Body of pancreas (tissue), 4 donors: ENCODE measurements at places on chromosomes 5 and 9. TPM values are rescaled to one million over a fixed set of nuclear protein-coding genes. Genes with fewer than 3 reads are reported as not detected.
A peak's percentile ranks its signal among the peaks of the same experiment; 100 is the strongest.

- DNase-seq, result no peak
Measured at GRCh38 chr5:3191585-3191984, 404.0 kb upstream of the IRX1 start.

GRCh38 chr9:6199596-6199995 lies 16.0 kb upstream of the IL33 start:
- DNase-seq, result no peak

DNA sequence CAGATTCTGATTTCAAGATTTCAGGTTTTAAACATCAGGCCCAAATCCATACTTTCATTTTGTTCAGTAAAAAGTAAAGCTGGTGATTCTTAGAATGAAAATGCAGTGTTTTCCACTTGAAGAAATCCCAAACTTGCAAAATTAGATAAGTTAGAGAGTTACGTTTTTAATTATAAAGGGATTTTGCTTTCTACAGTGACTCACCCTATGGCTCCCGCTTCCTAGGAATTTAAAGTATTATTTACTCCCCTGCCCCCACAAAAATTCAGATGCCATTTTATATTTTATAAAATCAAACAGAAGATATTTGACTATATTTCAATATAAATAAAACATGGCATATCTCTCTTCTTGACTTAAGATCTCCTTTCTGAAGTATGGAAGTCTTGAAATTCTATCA lies 402.9 kb downstream of the ZSWIM6 start:
- no peak for DNase-seq

DNA sequence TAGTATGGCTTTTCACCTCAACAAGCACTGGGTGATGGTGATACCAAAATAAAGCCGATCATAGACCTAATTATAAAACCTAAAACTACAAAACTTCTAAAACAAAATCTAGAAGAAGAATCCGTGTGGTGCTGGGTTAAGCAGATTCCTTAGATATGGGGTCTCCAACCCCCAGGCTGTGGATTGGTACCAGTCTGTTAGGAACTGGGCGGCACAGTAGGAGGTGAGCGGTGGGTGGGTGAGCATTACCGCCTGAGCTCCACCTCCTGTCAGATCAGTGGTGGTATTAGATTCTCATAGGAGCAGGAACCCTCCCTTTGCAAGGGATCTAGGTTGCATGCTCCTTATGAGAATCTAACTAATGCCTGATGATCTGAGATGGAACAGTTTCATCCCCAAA lies 33.2 kb downstream of the MRPS27 start:
- DNase-seq, result no peak

DNA sequence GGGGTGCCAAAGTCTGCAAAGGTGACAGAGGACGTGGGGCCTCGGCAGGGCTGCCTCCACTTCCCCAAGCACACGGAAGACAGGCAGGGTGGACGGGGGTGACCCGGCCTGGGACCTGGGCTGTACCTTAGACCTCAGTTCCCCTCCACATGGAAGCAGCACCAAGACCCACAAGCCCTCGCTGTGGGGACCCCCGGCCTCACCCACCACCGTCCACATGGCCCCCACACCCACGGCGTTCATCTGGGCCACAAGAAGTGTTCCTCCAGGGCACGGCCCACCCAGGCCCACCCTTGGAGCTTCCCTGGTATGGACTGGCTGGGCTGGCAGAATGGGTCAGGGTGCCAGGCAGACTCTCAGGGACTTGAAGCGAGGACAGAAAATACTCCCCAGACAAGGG lies 45.8 kb upstream of the NKD2 start:
- no peak for DNase-seq

GRCh38 chr5:127418974-127419682 lies 98.3 kb upstream of the PRRC1 start:
- no peak for DNase-seq

- no peak for DNase-seq
Measured at GRCh38 chr5:78771260-78772205, 123.0 kb upstream of the LHFPL2 start.

GRCh38 chr5:128350705-128351104 lies 187.3 kb downstream of the FBN2 start:
- no peak for DNase-seq

DNA sequence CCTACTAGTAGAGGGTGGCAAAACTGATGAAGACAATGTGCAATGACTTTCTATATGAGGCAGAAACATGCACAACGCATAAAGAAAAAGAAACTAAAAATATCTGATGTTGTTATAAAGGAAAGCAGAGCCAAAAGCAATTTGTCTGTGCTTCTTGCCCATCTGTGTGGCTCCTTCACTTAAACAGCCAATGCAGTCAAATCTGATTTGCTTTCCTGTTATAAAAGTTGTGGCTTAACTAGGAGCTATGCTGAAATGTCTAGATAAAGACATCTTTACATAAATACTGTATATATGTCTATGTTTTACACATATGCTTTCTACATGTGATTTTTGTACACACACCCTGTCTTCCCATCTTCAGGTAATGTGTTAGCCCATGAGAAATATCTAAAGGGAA lies 508.2 kb downstream of the CETN3 start:
- DNase-seq, result no peak

- no peak for DNase-seq
Measured at GRCh38 chr9:3699883-3700282, 174.1 kb upstream of the RFX3 start.

GRCh38 chr9:123081824-123082223 lies 48.4 kb downstream of the GPR21 start:
- DNase-seq, result no peak

- DNase-seq, result no peak
Measured at GRCh38 chr9:87109851-87110250, 162.5 kb upstream of the GAS1 start.

DNA sequence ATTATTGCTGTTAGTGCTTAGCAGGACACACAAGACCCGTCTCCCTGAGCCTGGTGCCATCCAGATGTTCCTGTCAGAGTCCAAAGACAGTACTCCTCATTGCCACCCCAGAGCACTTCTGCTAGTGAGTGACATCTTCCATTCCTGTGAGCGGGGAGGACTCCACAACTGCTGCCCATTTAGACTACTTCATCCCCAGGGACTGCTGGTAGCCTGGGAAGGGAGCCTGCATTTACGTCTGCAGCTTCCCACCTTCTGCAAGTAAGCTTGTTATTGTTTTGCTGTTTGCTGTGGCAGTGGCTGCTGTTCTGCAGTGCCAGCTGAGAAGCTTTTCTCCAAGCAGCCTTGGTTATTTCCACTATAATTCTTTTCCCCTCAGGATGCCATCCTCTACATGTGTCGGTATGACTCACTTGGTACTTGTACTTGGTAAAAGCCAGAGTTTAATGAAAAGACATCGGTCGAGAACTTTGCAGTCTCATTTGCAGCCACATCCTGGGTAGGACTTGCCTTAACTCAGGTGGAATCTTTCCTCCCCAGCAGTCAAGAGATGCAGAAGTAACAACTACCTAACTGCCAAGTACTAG lies 10.6 kb upstream of the MAP1B start:
- DNase-seq, result no peak

- DNase-seq, result peak; percentile 69
Measured at GRCh38 chr9:127783111-127784008, 2.5 kb upstream of the CDK9 start.

- peak; percentile 34 for DNase-seq
Measured at GRCh38 chr5:138489683-138490061, 24.4 kb downstream of the EGR1 start.

GRCh38 chr5:38483805-38484398 lies 72.5 kb downstream of the LIFR start:
- no peak for DNase-seq

GRCh38 chr9:104780796-104781395 lies 17.0 kb downstream of the NIPSNAP3B start:
- no peak for DNase-seq

DNA sequence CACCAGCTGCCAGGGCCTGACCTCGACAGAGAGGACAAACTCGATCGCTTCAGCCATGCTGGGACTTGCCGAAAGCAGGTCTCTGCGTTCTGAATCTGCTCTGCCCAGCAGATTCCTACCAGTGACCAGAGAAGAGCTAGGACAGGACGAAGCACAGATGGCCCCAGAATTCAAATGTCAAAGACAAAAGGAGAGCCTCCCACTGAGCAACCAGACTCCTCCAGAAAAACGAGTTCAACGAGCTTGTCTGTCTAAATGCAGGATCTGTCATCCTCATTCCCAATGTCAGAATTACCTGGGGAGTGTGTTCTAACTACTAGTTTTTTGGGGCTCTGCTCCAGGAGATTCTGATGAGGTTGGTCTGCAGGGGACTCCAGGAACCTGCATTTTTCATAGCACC lies 13.4 kb downstream of the AK8 start:
- no peak for DNase-seq

GRCh38 chr5:102998224-102998623 lies 121.7 kb downstream of the GIN1 start:
- DNase-seq, result no peak

DNA sequence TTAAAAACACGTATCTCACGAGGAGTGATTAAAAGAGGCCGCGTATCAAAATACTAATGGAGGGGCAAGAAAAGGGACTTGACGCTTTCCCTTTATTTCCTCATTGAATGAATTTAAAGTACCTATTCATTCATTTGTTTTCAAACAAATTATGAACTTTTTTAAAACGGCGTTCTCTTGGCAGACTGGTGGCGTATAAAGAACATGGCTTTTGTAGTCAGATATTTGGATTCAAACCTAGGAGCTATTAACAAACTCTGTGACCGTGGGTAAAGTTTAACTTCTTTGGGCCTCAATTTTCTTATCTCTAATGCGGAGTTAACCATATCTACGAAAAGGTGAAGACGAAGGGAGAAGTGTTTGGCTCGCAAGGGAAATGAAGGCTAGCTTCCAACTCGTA lies 876 bp downstream of the CAAP1 start:
- DNase-seq, result no peak

DNA sequence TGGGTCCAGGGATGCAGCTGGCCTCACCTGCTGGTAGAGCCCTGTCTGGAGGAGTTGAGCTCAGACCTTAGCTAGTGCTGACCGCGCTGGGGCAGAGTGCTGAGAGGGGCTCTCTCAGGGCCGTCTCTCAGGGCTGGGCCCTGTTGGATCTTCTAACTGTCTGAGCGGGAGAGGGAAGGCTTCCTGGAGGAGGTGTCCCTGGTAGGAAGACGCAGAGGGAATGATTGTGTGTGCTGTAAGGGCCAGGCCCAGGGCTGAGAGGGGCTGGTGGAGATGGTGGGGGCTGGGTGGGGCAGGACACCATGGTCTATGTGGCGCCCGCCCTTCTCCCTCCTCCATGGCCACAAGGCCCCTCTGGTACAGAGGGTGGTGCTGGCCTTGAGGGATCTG lies 55.0 kb downstream of the RXRA start:
- no peak for DNase-seq

DNA sequence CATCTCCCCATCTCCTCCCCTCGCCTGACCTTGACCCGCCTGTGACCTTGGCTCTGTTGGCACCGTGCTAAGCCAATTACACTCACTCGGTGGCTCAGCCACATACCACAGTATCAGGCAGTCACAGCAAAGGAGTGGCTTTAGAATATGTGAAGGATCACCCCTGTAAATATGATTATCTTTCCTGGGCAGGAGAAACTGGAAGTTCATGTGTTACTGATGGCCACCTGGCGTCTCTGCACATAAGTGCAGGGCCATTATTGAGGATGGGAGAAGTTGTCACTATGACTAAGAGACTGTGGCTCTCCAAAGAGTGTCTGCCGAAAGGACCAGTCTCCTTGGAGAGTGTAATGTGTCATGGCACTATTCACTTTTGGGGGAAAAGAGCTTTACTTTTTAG lies 116.9 kb upstream of the S1PR3 start:
- no peak for DNase-seq

DNA sequence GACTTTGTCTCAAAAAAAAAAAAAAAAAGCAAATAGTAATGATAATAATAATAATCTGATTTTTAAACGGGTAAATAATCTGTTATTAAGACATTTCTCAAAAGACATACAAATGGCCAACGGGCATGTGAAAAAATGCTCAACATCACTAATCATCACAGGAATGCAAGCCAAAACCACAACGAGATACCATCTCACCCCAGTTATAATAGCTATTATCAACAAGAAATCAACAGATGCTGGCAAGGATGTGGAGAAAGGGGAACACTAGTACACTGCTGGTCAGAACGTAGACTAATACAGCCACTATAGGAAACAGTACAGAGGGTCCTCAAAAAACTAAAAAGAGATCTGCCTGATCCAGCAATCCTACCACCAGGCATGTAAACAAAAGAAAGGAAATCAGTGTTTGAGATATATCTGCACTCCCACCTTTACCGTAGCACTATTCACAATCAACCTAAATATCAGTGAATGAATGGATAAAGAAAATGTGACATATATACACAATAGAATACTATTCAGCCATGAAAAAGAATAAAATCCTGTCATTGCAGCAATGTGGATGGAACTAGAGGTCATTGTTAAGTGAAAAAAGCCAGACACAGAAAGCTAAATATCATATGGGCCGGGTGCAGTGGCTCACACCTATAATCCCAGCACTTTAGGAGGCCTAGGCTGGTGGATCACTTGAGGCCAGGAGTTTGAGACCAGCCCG lies 24.9 kb downstream of the VAV2 start:
- DNase-seq, result no peak

DNA sequence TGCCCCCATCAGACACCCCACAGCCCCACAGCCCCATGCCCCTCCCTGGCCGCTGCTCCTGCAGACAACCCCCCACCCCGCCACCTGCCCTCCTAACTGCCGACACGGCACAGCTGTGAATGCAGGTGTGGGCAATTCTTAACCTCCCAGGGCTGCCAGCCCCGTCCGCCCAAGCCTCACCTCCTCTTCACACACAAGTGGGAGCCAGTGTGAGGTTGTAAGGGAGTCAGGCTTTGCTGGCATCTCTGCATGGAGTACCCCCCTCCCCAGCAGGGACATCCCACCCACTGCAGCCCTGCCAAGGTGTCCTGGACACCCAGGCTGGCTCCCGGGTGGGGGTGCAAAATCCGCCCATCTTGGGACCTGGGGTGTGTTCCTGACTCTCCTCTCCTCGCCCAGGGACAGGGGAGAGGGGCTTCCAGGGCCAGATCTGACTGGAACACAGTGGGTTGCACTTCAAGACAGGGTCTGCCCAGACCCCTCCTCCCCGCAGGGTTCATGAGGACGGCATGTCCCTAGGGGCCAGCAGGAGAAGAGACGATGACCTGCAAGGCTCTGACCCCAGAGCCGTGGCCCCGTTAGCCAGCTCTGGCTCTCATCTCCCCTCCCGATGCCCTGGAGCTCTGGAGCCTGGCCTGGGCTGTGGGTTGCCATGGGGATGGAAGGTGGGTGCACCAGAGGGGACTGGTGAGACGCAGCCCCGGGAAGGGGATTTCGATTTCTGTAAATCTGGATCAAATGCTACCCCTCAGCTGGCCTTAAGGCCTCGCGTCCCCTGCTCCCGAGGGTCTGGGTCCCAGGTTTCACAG lies 34.4 kb downstream of the SARDH start:
- no peak for DNase-seq

- no peak for DNase-seq
Measured at GRCh38 chr9:90839183-90839728, 37.6 kb downstream of the SYK start.

RLN1 gene
- not detected for total RNA-seq

CARTPT gene
- total RNA-seq, result not detected

IRX2 gene
- 3.0 TPM for total RNA-seq

CAMK4 gene
- 0.78 TPM for total RNA-seq

POU5F2 gene
- total RNA-seq, result 5.2 TPM

ADGRD2 gene
- not detected for total RNA-seq

CCL21 gene
- total RNA-seq, result 32.6 TPM

F2RL2 gene
- 0.78 TPM for total RNA-seq

PCDHB10 gene
- total RNA-seq, result 2.3 TPM

CCDC69 gene
- total RNA-seq, result 44.8 TPM

ROR2 gene
- total RNA-seq, result 4.0 TPM

WDR38 gene
- total RNA-seq, result not detected

LCN9 gene
- total RNA-seq, result not detected

GFPT2 gene
- total RNA-seq, result 17.5 TPM

IFNA13 gene
- not detected for total RNA-seq

CMYA5 gene
- total RNA-seq, result 3.3 TPM

ROPN1L gene
- total RNA-seq, result 4.3 TPM
